SW480 (cell line): ENCODE measurements at places on chromosomes 13 and 19.
A peak's percentile ranks its signal among the peaks of the same experiment; 100 is the strongest.

DNA sequence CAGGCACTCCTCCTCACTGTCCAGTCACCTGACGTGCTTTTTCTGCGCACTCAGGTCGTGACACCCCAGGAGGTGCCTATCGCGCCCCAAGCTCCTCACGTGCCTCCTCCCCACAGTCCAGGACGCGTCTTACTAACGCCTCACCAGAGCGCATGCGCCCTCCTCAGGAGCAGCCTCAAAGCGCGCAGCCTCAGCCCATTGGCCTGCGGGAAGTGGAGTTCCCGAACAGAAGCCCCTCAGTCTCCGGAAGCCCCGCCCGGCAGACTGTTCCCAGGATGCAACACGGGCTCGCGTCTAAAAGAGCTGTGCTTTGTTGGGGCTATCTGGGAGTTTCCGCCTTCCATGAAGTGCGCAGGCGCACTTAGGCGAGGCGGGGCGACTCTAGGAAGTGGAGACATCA lies 8.3 kb upstream of the ZNF556 start:
- no peak for DNase-seq

GRCh38 chr19:9757544-9758501 lies 10.7 kb downstream of the ZNF846 start:
- DNase-seq = no peak

DNA sequence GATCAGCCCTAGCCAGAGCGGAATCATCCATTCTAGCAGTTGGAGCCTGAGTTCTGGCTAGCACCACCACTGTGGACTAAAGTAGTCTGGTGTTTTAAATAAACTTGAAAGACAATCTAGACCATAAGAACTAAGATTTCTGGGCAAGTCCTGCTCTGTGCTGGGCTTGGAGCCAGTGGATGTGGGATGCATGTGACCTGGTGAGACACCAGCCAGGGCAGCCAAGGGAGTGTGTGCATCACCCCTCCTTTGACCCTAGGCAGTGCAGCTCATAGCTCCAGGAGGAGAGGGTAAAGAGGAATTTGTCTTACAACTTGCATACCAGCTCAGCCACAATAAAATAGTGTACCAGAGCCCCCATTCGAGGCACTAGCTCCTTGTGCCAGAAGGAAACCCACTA lies 21.0 kb downstream of the ITGBL1 start:
- DNase-seq = no peak

DNA sequence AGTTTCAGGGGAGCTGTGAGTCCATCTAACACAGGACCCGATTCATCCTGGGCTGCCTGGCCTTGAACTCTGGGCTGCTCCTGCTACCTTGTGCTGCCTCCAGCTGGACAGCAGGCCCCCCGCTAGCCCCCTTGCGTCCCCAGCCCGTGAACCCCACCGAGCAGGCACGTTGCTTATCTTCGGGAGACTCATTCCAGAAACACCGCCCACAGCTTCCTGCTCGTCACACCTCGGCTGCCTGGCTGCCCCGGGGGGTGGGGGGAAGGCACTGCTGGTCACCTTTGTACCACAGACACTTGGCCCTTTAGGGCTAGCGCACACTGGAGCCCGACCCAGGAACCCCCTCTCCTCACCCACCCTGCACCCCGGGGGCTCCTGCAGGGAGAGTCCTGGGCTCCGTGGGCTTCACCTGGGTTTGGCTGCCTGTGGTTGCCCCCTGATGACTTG lies 48.1 kb downstream of the CRTC1 start:
- no peak for DNase-seq

DNA sequence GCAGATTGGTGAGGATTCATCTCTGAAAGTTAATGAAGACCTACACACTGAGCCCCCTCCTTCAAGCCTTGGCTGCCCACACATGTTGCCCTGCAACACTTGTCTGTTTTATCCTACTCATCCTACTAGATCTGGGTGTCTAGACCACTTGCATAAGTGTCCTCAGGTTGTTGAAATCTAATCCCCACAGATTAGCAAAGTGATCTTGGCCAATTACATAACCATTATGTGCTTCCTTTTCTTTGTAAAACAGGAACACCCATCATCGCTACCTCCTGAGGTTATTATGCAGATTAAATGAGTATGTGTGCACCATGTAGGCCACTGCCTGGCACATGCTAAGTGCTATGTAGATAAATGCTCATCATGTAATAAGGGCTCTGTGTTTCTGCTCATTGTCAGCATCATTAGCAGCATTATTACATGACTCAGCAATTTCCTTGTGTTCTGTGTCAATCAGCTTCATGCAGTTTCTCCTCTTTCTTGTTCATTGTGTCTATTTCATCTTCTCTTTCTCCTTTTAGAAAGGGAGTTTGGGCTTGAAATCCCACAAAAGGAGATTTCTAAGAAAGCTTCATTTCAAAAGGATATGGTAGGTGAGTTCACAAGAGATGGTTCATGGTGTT lies 15.1 kb downstream of the ZNF175 start:
- DNase-seq = no peak

DNA sequence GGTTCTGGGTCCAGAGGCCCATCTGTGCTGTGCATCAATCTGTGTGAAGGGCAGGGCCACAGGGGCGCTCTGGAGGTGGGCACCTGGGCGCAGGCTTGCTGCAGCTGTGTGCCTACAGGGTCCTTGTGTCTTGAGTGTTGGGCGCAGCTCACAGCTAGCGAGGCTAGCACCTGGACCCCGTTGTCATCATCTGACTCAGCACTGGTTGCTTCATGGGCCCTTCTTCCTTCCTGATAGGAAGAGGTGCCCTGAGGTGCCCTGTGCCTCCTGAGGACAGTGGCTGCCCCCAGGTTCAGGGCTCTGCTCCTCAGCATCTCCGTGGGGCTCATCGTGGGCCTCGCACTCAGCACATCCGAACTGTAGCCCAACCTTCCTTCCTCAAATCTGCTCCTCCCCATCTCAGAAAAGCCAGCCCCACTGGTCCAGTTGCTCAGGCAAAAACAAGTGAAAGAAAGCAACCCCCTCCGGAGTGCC lies 54.8 kb downstream of the GATAD2A start:
- DNase-seq = no peak

- no peak for DNase-seq
These were observed 5.8 kb downstream of the CD320 start for GRCh38 chr19:8302357-8302691.

GRCh38 chr19:39212375-39212742 lies 8.3 kb upstream of the SYCN start:
- no peak for DNase-seq

DNA sequence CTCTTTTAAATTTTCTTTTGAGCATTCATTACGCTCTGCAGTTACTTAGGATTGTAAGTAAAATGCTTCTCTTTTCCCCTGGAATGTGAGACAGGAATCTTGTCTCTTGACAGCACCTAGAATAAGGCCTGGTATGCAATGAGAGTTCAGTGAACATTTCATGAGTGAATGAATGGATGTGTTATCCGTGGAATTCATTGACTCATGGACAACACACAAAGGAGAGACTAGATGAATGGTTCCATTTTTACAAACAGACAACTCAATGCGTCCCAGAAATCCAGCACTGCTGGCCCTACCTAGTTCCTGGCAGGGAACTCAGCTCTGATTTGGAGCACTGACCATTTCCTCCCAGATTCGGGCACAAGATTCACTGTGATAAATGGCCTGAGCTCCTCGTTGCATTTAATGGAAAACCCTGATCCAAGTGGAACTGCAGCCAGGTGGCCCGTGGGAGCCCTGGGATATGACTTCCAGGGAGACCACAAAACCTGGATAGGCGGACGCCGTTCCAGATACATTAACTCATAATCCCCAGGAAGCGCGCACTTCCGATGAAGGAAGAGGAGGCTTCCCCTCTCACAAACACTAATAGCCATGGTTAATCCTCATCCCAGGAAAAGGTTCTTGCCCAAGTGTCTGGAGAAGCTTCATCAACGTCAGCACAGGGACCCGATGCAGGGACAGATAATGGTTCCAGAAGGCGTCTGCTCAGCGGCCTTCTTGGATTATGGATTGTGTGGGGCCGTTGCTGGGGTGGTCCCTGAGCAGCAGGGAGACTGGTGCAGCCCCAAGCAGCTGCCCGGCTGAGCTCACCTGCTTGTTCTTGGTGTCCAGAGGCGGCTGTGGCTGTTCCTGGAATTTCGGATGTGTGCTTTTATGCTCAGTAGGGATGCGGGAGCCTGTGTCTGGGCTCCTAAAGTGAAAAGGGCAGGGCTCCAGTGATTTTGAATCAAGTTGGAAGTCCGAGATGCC lies 211.1 kb upstream of the TSHZ3 start:
- DNase-seq = no peak

DNA sequence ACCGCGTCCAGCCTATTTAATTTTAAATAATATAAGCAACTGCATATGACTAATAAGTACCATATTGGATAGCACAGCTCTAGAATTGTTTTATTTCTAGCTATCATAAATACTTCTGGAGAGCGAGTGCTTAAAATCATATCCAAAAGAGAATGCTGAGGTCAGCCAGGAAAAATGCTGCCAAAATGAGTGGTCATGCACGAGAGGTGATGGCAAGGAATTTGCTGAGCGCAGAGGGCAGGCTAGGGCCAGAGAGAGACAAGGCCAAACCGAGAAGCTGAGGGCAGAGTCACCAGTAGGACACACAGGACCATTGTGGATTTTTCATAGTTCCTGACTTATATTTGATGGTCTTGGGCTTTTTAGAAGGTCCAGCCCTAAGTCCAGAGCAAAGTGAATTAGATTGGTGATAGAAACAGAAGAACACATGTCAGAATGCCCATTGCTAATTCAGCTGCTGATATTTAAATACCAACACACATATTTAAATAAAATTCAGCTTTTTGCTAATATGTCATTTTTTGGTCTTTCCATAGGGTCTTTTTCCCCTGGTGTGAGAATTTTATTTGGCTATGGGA lies 33.6 kb upstream of the UBL3 start:
- DNase-seq = no peak

DNA sequence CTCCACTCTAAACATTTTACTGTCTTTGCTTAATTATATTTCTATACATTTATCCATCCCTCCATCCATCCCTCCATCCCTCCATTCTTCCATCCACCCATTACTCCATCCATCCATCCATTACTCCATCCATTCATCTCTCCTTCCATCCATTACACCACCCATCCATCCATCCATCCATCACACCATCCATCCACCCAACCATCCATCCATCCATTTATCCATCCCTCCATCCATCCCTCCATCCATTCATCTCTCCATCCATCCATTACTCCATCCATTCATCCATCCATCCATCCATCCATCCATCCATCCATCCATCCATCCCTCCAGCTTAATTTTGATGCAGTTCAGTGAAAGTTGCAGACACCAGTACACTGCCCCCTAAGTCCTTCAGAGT lies 5.0 kb upstream of the HIF3A start:
- no peak for DNase-seq

DNA sequence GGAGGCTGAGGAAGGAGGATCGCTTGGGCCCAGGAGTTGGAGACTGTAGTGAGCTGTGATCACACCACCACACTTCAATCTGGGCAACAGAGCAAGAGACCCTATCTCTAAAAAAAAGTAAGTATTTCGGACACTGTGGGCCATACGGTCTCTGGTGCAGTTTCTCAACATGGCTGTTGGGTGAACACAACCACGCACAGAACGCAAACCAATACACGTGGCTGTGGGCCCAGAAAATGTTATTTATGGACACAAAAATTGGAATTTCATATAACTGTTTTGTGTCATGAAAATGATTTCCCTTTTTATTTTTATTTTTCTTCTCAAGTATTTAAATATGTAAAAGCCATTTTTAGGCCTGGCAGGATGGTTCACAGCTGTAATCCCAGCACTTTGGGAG lies 19.5 kb downstream of the LDLR start:
- no peak for DNase-seq

GRCh38 chr13:29808264-29808663 lies 42.2 kb downstream of the UBL3 start:
- no peak for DNase-seq

DNA sequence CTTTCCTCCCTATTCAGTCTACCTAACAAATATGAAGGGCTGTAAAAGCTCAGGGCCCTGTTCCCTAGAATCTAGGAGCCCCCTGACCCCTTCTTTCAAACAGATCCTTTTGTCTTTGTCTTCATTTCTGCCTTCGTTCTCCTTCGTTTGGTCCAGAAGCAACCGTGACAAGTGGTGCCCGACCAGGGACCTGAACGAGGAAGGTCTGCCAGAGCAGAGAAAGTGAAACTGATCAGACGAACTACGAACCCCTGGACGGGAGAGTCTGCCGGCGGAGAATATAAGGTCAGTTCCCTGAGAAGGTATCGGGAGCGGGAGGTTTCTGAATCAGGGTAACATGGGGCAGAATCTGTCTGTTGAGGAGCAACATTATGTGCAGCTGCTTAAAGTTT lies 751 bp downstream of the ERVK3-1 start:
- DNase-seq = peak; percentile 19

DNA sequence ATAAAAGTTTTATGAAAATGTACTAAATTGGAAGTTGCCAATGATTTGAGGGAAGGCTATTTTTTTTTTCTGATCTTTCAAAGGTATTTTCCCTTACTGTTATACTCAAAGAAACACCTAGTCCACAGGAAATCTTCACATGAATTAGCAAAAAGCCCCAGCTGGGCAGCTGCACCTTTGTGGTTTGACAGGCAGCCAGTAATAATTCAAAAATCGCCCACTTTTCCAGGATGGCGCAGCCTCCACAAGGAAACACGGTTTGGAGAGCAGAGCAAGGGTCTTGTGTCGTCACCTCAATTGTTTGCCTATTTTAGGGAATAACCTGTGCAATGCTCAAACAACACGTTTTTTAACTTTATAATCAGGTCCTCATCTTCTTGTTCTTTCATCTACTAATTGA lies 324.9 kb upstream of the GPC6 start:
- no peak for DNase-seq

- no peak for DNase-seq
These were observed 437 bp downstream of the SMARCA4 start for GRCh38 chr19:10961073-10961860.

DNA sequence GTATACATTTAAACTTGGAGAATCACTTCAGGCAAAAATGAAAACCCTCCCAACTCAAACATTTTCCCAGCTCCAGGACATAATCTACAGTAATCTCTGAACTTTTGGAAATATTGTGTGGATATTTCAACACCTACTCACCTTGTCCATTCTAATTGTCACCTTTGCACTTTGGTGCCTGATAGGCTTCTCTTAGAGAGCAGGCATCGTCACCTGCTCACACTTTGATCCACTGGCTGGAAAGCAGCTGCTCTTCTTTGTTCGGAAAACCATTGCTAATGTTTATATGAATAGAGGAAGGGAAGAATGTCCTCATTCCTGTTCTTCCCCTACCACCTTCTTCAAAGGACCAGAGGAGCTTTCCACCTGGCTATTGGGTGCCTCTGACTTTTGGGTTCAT lies 411.2 kb downstream of the FGF9 start:
- DNase-seq = no peak

GRCh38 chr13:40553356-40553755 lies 113.1 kb downstream of the FOXO1 start:
- DNase-seq = no peak

- DNase-seq = no peak
These were observed 7.7 kb upstream of the ONECUT3 start for GRCh38 chr19:1745589-1746031.
